ENCODE measurements at places on chromosomes 2 and 18.

- no peak for DNase-seq
These were observed 48.6 kb downstream of the NRP2 start for GRCh38 chr2:205730701-205731582.

DNA sequence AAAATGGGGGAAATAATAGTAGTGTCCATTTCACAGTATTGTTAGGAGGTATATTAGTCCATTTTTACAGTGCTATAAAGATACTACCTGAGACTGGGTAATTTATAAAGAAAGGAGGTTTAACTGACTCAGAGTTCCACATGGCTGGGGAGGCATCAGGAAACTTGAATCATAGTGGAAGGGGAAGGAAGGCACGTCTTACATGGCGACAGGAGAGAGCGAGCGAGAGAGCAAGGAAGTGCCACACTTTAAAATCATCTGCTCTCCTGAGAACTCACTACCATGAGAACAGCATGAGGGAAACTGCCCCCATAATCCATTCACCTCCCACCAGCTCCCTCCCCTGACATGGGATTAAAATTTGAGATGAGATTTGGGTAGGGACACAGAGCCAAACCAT is 23.4 kb downstream of the MGAT5 start:
- DNase-seq, result no peak

GRCh38 chr2:66301767-66302140 is 133.2 kb upstream of the MEIS1 start:
- no peak for DNase-seq

DNA sequence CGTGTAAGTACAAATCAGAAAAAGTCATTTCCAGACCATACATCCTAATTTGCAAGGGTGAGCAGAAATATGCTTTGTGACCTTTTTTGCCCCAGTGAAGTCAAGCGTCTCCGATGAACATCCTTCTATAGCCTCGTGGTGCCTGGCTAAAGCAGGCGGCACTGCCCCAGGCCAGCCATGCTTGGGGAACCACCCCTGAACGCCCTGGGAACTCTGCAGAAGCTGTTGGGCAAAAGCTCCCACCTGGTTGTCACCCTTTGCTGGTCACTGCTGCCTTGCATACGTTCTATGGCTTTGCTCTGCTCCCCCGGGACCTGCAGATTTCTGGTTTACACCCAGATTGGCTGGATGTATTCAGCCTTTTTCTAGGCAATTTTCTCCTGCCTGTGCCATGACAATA is 256.4 kb downstream of the SS18 start:
- no peak for DNase-seq
